Left lung (tissue), 14 donors: ENCODE measurements at places on chromosomes 2 and 18. TPM values are rescaled to one million over a fixed set of nuclear protein-coding genes. Genes with fewer than 3 reads are reported as not detected.

The DNAH7 gene
- 1.6 TPM for total RNA-seq

The DSG1 gene
- total RNA-seq = not detected

The HTR2B gene
- total RNA-seq = 0.94 TPM

The ALPG gene
- total RNA-seq = 0.16 TPM

The DES gene
- 101 TPM for total RNA-seq

The RAPGEF4 gene
- total RNA-seq = 12.6 TPM

The CPLX4 gene
- total RNA-seq = not detected

The SERPINB3 gene
- not detected for total RNA-seq

The SERPINB11 gene
- total RNA-seq = not detected

The ARHGAP28 gene
- 16.6 TPM for total RNA-seq

The KRTCAP3 gene
- 34.0 TPM for total RNA-seq

The KLHL30 gene
- total RNA-seq = 0.96 TPM

The GAREM1 gene
- total RNA-seq = 10.3 TPM

The GAL3ST2 gene
- total RNA-seq = not detected

The RAB17 gene
- total RNA-seq = 37.9 TPM

The INPP5D gene
- total RNA-seq = 40.5 TPM
